HL-60 (cell line): ENCODE measurements at places on chromosomes 7 and 10.
A peak's percentile ranks its signal among the peaks of the same experiment; 100 is the strongest.

DNA sequence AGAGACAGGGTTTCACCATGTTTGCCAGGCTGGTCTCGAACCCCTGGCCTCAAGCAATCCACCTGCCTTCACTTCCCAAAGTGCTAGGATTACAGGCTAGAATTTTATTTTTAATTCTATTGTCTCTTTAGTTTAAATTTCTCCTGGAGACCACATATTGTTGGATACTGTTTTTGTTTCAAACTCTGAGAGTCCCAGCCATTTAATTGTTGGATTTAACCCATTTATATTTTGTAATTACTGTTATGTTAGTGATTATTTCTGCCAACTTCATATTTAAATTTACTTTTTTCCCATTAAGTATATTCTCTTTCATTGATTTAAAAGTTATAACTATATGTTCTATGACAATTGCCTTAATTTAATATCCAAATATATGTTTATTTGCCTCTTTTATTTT, 185.6 kb downstream of the ZNF248 start:
- no peak for DNase-seq

- peak; percentile 21 for DNase-seq
Observed at GRCh38 chr10:90592638-90593302, 265.1 kb downstream of the HTR7 start.

DNA sequence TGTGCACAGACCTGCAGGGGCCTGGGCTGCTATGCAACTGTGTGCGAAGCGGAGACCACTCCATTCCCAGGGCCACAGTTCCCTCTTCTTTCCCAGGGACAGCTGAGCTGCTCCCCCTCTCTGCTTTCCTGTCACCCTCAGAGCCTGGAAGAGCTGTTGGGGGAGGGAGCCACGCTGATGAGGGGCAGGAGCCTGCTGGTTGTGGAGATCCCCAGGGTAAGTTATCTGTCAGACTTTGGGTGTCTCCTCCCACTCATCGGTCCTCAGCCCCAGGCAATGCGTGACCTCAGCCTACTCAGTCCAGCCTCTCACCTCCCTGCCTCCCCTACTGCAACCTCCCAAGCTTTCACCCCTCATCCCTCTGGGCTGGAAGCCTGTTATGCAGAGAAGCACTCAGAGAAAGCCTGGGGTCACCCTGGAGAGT, 53.5 kb downstream of the ZNF467 start:
- no peak for DNase-seq

- no peak for DNase-seq
Observed at GRCh38 chr7:90473814-90474213, 4.4 kb downstream of the PTTG1IP2 start.

DNA sequence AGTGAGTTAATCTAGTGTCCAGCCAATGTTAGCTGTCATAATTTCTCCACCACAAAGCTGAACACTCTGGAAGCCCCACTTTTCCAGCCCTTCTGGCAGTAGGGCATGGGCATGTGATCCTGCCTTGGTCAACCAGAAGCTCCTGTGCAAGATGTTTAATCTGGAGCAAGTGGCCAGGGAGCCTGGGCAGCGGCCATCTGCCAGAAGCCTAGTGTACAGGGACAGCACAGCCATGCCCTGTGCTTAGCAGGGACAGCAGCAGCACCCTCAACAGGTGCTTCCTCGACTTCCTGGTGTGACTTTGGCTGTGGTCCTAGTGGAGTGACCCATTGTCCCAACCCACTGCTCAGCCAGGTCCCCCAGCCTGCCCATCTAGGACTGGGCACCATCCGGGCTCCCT, 10.3 kb downstream of the RBP3 start:
- no peak for DNase-seq

DNA sequence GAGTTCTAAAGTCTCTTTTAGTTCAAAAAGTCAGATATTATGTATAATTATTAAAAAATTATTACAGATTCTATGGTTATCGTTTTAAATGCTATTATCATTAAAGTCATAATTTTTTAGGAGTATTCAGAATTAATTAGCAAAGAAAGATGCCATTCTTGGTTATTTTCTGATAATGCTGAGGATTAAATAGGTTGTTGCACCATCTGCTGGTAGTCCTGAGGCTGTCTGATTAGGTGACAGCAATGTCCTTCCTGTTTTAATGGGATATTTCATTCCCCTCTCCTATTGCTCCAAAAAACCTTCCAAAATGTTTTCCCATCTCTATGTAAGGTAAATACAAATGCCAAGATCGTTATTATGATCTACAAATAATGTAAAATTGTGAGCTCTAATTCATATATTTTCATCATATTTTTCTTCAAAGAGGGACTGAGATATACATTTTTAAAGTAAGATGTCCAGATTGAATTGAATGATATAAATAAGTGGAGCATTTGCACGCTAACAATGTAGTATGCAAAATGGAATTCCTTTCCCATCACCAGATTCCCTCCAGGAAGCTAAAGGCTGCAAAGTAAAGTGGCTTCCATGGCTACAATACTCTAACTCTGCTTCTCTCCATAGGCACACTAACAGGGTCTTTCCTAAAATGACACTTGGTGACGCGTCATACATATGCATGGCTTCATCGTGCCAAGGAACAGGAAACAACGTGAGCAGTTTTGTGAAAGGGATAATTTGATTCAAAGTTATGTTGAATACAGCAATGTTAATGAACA, 58.8 kb upstream of the AKR1E2 start:
- no peak for DNase-seq

GRCh38 chr7:121494516-121494915, 98.4 kb upstream of the FAM3C start:
- no peak for DNase-seq

DNA sequence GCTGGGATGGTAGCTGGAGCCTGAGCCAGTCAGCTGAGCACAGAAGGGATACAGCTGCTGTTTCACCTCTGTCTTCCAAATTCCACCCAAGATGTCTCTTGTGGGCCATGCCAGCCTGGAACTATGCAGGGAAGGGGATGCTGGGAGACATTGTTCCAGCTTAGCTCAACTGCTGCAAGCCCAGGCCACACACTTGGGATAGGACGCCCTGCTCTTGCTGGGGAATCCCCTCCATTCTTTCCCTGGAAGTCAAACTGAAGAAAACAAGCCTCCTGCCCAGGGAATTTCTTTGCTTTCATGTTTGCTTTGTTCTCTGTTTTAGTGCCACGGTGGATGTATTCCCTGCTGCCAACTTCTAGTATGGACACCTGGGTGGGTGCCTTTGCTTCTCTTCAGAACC, 55.2 kb upstream of the CDK13 start:
- no peak for DNase-seq

DNA sequence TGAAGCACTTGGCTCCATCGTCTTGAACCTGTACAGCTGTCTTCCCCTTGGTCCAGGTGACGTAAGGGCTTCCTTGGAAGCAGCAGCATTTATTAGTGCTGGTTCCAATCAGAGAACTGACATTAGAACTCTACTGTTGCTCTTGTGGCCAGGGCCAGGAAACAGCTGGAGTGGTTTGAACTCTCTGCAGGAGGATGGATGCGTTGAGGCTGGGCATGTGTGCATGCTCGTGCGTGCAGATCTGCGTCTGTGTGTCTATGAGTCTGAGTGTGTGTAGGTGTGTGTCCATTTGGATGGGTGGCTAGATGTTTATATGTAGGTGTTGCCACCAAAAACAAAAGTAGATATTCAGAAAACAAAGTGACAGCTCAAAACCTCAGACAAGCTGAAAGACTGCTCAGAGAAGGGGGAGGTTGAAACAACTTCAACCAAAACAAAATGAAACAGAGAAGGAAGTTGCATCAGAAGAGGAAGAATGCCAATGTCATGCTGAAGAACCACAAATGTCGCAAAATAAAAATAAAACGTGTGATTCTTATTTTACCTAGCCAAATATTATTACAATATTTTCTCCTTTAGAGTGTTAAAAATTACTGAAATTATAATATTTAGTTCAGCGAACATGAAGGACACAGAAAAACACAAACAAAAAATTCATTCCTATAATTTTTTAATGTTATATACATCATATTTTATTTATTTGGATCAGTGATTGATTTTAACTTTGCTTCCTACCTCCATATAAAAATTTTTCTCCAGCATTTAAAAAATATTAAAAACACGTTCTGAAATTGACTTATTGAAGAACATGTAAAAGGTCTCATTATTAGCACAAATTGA, 96.1 kb upstream of the MKLN1 start:
- peak; percentile 78 for DNase-seq

GRCh38 chr7:157699357-157700013, 362.7 kb downstream of the DNAJB6 start:
- no peak for DNase-seq

DNA sequence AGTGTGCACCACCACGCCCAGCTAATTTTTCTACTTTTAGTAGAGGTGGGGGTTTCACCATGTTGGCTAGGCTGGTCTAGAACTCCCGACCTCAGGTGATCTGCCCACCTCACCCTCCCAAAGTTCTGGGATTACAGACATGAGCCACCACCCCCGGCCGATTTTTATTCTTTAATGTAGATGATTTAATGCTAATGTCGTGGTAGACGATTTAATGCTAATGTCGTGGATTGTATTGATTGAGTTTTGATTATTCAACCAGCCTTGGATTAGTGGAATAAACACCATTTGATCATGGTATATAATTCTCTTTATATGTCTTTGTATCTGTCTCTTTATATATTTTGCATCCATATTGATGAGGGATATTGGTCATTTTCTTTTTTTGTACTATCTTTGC, 52.6 kb downstream of the OGDH start:
- DNase-seq, result no peak

DNA sequence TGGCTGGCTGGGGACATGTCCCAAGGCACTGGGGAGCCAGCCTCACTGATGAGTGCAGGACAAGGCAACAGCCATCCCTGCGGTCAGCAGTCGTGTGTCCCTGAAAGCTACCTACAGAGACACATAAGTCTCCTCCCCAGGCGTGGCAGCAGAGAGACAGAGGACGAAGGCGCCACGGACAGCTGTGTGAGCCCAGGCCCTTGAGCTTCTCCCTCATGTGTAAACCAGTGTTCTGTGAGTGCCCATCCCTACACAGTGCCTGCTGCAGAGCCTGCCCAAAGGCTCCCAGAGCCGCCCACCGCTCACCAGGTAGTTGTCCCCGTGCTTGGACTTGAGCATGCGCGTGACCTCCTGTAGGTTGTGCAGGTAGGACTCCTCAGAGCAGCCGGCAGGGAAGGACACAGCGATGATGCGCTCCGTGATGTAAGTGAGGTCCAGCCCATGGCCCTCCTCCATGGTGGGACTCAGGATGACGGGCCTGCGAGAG, 142.7 kb downstream of the TNS3 start:
- DNase-seq, result no peak

- DNase-seq, result no peak
Observed at GRCh38 chr7:38217672-38218071, 39.6 kb downstream of the STARD3NL start.

- DNase-seq, result no peak
Observed at GRCh38 chr10:114310346-114310745, 71.3 kb downstream of the VWA2 start.

DNA sequence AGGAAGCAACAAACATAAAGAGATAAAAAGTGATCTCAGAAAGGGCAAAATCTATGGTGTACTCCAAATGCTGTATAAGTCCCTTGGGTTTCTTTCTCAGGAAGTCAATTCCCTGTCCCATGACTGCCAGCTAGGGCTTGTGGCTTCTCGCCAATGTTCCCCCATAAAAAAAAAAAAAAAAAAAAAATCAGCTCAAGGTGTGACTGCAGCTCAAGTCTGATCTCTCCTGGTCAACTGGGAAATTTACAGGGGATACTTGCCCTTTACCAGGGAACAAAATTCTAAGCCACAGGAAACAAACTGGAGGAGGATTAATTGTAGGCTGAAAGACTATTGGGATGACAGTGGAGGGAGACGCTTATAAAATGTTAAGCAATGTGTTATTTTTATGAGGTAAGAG, 76.0 kb downstream of the PCGF5 start:
- DNase-seq, result no peak

GRCh38 chr10:72309290-72310240, 35.8 kb downstream of the DDIT4 start:
- no peak for DNase-seq

DNA sequence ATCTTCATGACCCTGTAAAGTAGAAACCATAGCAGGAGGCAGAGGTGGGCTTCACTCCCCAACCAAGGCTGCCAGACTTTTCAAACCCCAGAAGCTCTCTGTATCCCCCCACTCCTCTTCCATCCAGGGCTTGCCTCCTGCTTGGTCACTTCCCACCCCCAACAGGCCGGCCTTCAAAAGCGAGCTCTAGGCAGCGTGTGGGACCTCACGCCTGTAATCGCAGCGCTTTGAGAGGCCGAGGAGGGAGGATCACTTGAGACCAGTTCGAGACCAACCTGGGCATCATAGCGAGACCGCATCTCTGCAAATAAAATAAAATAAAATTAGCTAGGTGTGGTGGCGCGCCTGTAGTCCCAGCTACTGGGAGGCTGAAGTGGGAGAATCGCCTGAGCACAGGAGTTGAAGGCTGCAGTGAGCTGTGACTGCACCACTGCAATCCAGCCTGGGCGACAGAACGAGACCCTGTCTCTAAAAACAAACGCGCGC, 743 bp upstream of the POR start:
- DNase-seq, result no peak

DNA sequence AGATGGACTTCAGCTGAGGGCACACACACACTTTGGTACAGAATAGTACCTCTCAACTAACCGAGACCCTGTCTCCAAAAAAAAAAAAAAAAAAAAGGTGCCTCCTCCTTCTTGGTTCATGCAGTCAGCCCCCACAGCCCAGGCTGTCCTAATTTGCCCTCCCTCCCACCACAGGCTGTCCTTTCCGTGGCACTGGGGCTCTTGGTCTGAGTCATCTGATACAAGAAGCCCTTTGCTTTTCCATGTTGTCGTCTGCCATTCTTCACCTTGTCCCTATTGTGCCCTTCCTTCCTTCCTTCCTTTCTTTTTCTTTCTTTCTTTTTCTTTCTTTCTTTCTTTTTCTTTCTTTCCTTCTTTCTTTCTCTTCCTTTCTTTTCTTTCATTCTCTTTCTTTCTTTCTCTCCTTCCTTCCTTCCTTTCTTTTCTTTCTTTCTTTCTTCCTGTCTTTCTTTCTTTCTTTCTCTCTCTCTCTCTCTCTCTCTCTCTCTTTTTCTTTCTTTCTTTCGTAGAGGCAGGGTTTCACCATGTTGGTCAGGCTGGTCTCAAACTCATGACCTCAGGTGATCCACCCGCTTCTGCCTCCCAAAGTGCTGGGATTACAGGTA, 96.0 kb upstream of the IKZF1 start:
- DNase-seq, result no peak

DNA sequence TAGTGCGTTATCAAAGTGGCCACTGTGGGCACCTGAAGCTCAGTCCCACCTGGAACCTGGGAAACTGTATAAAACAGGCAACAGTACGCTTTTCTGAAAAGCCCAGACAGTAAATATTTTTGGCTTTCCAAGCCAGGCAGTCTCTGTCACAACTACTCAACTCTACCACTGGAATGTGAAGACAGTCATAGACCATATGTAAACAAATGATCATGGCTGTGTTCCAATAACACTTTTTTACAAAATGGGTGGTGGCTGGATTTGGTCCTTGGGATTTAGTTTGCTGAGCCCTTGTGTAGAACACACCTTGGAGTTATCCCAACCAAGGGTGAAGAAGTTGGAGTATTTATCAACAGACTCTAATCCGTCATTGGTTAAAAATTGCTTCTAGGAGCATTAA, 259.9 kb downstream of the SKIDA1 start:
- DNase-seq, result no peak
